ENCODE measurements at places on chromosomes 16 and 17. TPM values are rescaled to one million over a fixed set of nuclear protein-coding genes. Genes with fewer than 3 reads are reported as not detected.

DNA sequence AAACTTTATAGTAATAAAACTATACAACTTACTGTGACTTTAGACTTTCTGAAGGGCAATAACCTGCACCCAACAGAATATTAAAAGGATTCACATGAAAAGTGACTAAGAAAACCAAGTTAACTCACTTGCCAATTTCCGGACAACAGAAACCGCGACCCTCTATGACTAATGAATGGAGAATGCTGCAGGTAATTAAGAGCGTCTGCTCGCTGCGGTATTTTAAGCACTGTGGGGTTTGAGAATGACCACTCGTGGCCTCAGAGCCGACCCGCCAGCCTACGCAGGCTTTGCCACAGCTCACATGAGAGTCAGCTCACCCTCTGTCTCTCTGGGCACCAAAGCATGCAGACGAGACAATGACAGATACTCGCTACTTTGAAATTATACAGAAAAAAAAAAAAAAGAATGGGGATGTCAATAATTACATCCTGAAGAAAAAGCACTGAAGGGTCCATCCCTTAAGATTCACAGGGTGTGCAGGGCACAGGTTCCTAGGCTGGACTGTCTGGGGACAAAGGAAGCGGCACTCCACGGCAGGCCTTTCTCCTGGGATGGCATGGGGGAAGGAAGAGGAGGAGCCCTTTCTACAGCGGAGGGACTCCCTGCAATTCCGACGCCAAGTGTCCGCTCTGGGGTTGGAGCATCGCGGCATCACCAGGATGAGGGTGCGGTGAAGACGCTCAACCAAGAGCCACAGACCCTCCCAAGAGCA lies 35.0 kb downstream of the ZCCHC14 start:
- H3K36me3 ChIP-seq, result peaks cover 10% of the 10 kb centered on the region
- no peak for DNase-seq
- H3K4me1 ChIP-seq, result peaks cover 17% of the 10 kb centered on the region
- H3K4me3 ChIP-seq, result no peak overlapping the region
- no peak overlapping the region for H3K27ac ChIP-seq
- H3K27me3 ChIP-seq, result no peaks in the 10 kb centered on the region

DNA sequence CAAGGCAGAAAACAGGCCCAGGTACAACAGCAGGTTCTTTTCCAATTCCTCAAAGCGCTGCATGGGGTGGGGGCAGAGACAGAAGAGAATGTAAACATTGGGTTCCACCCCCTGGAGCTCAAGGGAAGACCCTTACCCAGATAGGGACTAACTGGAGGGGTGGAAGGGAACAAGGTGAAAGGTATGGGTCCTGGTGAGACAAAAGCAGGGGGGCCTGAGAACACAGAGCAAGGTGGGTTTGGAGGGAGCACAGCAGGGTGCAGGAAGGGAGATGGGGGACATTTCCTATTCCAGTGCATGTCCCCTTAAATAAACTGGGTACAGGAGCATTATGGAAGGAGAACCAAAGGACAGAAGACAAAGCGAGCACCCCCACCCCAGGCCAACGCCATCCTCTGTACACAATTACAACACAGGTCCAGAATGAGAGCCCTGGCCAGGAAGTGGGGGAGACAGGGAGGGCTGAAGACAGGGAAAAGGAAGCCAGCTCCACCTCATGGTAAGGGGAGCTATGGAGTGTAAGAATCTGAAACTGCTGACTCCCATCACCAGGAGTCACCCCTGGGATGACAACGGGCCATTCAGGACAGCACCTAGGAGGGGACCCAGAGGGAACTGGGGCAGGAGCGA lies 2.1 kb upstream of the CD2BP2 start:
- H3K27me3 ChIP-seq, result peaks cover 34% of the 10 kb centered on the region
- peaks cover 27% of the 10 kb centered on the region for H3K4me1 ChIP-seq
- DNase-seq, result no peak
- H3K36me3 ChIP-seq, result peaks cover 23% of the 10 kb centered on the region
- peak overlapping the region; percentile 59 for H3K27ac ChIP-seq
- H3K4me3 ChIP-seq, result peak overlapping the region; percentile 63

- no peaks in the 10 kb centered on the region for H3K4me1 ChIP-seq
- peaks cover 9% of the 10 kb centered on the region for H3K36me3 ChIP-seq
- DNase-seq, result no peak
- H3K4me3 ChIP-seq, result no peak overlapping the region
- H3K27me3 ChIP-seq, result peaks cover 3% of the 10 kb centered on the region
- no peak overlapping the region for H3K27ac ChIP-seq
Measured at GRCh38 chr16:4673387-4674046, 19.8 kb upstream of the NUDT16L1 start.

DNA sequence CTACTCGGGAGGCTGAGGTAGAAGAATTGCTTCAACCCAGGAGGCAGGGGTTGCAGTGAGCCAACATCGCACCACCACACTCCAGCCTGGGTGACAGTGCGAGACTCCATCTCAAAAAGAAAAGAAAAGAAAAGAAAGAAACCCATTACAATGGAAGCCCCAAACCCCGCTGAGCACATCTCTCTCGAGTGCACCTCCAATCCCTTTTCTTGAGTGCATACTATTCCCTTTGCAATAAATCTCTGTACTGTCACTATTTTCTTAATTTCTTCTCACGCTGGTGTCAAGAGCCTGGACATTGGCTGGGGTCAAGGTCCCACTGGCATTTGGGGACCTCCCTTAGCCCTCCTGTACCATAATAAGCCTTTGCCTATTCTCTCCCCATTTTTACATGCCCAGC lies 398.4 kb upstream of the EEF2KMT start:
- no peak for DNase-seq
- no peak overlapping the region for H3K27ac ChIP-seq
- H3K27me3 ChIP-seq, result peaks cover 3% of the 10 kb centered on the region
- H3K4me3 ChIP-seq, result no peak overlapping the region
- no peaks in the 10 kb centered on the region for H3K36me3 ChIP-seq

- peak overlapping the region; percentile 65 for H3K4me3 ChIP-seq
- H3K27ac ChIP-seq, result peak overlapping the region; percentile 80
- DNase-seq, result no peak
- peaks cover 56% of the 10 kb centered on the region for H3K4me1 ChIP-seq
- peaks cover 16% of the 10 kb centered on the region for H3K27me3 ChIP-seq
Measured at GRCh38 chr16:31198207-31198882, 4.2 kb downstream of the PYCARD start.

DNA sequence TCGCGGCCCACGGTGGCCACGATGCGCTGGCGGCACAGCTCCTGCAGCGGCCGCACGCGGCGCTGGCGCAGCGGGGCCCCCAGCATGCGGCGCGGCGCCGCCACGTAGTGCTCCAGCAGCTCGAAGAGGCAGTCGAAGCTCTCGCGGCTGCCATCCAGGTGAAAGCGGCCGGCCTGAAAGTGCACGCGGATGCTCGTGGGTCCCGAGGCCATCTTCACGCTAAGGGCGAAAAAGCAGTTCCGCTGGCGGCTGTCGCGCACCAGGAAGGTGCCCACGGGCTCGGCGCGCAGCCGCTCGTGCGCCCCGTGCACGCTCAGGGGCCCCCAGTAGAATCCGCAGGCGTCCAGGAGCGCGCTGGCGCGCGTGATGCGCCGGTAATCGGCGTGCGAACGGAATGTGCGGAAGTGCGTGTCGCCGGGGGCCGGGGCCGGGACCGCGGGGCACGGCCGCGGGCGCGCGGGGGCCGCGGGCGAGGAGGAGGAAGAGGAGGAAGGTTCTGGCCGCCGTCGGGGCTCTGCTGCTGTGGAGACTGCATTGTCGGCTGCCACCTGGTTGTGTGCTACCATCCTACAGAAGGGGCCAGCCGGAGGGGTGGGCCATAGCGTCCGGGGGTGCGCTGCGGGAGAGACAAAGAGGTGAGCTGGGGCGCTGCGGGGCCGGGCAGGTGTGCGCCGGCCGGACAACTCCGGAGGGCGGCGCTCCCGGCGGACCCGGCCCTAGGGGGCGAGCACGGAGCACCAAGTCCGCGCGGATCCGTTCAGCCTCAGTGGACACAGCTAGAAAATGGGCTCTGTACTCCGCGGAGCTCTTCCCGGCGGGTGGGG lies 879 bp downstream of the SOCS1 start:
- H3K27me3 ChIP-seq, result peaks cover 13% of the 10 kb centered on the region
- peak; percentile 54 for DNase-seq
- H3K36me3 ChIP-seq, result no peaks in the 10 kb centered on the region
- H3K4me3 ChIP-seq, result peak overlapping the region; percentile 65

GRCh38 chr16:70468776-70469525 lies 14.6 kb downstream of the FCSK start:
- no peaks in the 10 kb centered on the region for H3K36me3 ChIP-seq
- H3K27ac ChIP-seq, result no peak overlapping the region
- no peak overlapping the region for H3K4me3 ChIP-seq
- DNase-seq, result no peak
- no peaks in the 10 kb centered on the region for H3K4me1 ChIP-seq

DNA sequence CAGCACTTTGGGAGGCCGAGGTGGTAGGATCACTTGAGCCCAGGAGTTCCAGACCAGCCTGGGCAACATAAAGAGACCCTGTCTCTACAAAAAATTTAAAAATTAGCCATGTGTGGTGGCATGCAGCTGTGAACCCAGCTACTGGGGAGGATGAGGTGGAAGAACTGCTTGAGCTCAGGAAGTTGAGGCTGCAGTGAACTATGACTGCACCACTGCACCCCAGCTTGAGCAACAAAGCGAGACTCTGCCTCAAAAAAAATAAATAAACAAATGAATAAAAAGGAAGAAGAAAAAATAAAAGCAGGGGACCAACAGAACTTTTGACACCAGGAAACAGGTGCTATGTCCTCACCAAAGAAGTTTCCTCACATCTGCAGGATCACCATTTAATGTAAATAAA lies 14.2 kb downstream of the TERF2 start:
- H3K27me3 ChIP-seq, result peaks cover 3% of the 10 kb centered on the region
- no peak overlapping the region for H3K4me3 ChIP-seq
- DNase-seq, result no peak
- H3K4me1 ChIP-seq, result peaks cover 55% of the 10 kb centered on the region
- peaks cover 26% of the 10 kb centered on the region for H3K36me3 ChIP-seq

DNA sequence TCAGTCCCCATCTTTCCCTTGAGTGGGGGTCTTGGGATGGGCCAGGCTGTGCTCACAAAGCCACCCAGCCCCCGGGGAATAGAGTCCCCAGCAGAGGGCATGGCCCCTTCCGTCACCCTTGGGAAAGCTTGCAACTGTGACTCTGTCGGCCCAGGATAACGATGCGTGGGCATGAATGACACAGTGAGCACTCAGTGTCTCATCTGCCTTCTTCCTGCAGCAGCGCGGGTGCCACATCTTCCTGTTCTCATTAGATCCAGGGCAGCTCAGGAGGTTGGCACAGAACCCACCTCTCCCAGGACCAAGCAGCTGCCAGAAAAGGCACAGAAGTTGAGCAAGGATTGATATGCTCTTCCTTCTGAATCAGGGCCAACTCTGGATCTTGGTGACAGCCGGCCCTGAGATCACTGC lies 84.7 kb downstream of the MRC2 start:
- H3K27ac ChIP-seq, result no peak overlapping the region
- H3K4me3 ChIP-seq, result no peak overlapping the region
- DNase-seq, result no peak
- peaks cover 10% of the 10 kb centered on the region for H3K4me1 ChIP-seq
- H3K36me3 ChIP-seq, result peaks cover 10% of the 10 kb centered on the region

- peaks cover 60% of the 10 kb centered on the region for H3K4me1 ChIP-seq
- peak; percentile 58 for DNase-seq
- H3K36me3 ChIP-seq, result no peaks in the 10 kb centered on the region
- peak overlapping the region; percentile 77 for H3K4me3 ChIP-seq
Measured at GRCh38 chr17:78723001-78723796, 58.9 kb downstream of the CYTH1 start.

DNA sequence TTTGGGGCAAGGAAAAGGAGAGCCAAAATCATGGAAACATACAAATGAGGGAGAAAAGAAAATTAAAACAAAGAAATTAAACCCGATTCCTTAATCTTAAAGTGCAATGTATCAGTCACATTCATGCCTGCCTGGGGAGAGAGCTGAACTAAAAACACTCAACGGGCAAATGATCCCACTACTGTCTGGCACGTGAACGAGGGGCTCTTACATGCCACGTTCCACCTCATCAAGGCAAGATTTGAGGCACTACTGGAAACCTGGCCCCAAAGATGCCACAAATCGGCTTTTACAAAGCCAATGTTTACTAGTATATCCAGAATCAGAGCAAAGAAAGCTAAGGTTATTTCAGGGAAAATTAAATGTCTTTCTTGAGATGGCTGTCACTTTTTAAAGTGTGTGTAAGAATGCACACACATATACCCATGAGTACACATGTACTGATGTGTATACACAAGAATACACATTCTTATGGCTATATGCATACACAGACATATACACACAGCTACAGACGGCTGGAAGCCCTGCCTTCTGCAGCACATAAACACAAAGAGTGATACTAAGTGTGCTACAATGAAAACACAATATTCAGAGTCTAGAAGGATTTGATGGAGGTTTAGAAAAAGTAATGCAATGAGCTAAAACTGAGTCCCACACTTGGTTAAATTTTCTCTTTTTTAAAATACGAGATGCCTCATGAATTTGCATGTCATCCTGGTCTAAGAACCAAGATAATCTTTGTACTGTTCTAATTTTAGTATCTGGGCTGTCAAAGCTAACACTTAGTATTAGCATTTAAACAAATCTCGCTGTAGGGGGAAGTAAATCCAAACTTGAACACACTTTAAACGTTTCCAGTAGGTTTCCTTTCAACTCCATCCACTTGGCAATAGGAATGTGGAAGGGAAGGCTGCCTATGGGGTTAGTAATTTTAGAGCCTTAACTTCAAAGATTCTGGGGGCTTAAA lies 85.8 kb downstream of the CYTH1 start:
- peaks cover 60% of the 10 kb centered on the region for H3K36me3 ChIP-seq
- no peaks in the 10 kb centered on the region for H3K4me1 ChIP-seq
- H3K27me3 ChIP-seq, result peaks cover 1% of the 10 kb centered on the region
- no peak overlapping the region for H3K4me3 ChIP-seq
- no peak overlapping the region for H3K27ac ChIP-seq

GRCh38 chr16:57430955-57431354 lies 16.2 kb downstream of the CIAPIN1 start:
- DNase-seq, result no peak
- H3K27ac ChIP-seq, result no peak overlapping the region
- H3K4me1 ChIP-seq, result no peaks in the 10 kb centered on the region
- H3K27me3 ChIP-seq, result peaks cover 4% of the 10 kb centered on the region

GRCh38 chr17:7977805-7978204 lies 24.6 kb upstream of the GUCY2D start:
- H3K4me1 ChIP-seq, result no peaks in the 10 kb centered on the region
- peaks cover 5% of the 10 kb centered on the region for H3K36me3 ChIP-seq
- H3K4me3 ChIP-seq, result no peak overlapping the region
- no peak for DNase-seq
- no peak overlapping the region for H3K27ac ChIP-seq

DNA sequence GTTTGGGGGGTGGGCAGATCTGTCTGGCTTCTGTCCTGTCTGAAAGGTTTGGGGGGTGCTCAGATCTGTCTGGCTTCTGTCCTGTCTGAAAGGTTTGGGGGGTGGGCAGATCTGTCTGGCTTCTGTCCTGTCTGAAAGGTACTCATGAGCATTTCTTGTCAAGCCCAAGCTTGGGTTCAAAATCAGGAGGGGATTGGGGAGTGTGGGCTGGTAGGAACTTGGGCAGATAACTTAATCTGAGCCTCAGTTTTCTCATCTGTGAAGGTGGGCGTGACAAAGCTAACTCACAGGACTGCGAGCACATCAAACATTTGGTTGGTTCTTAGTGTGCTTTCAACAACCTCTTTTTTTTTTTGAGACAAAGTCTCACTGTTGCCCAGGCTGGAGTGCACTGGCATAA lies 35.2 kb downstream of the HAPSTR1 start:
- H3K4me3 ChIP-seq, result no peak overlapping the region
- no peak for DNase-seq
- H3K27me3 ChIP-seq, result peaks cover 2% of the 10 kb centered on the region
- H3K4me1 ChIP-seq, result peaks cover 26% of the 10 kb centered on the region
- H3K36me3 ChIP-seq, result no peaks in the 10 kb centered on the region
- peak overlapping the region; percentile 48 for H3K27ac ChIP-seq

GRCh38 chr17:75848523-75849278 lies 4.5 kb upstream of the UNC13D start:
- H3K36me3 ChIP-seq, result peaks cover 20% of the 10 kb centered on the region
- peaks cover 38% of the 10 kb centered on the region for H3K4me1 ChIP-seq

The CLEC16A gene
- 58.1 TPM for total RNA-seq

The LRRC46 gene
- total RNA-seq, result 1.0 TPM

The E2F4 gene
- 113 TPM for total RNA-seq

The CIBAR2 gene
- not detected for total RNA-seq

The LGALS9B gene
- not detected for total RNA-seq

Data from endothelial cell (in vitro differentiated cells).